T-cell (primary cell): ENCODE measurements at places on chromosomes 4 and X. TPM values are rescaled to one million over a fixed set of nuclear protein-coding genes. Genes with fewer than 3 reads are reported as not detected.

GRCh38 chrX:25531096-25531495 is 515.3 kb upstream of the ARX start:
- no peak for DNase-seq

TAF7L gene
- total RNA-seq: not detected

DNA sequence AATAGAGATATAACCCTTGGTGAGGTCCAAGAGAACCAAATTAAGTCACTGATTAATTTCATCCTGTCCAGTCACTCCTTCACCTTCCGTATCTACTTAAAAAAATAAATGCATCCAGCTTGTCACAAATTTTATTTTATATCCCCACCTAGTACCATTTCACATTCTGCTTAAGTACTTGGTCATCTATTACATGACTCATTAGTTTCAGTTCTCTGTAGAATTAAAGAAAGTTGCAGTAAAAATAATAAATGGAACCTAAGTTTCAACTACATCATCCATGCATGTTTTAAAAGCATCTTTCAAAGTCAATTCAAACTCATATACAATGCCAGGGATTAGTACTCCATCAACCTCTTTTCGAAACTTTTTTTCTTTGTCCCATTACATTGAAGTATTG is 130.2 kb downstream of the SH2D1A start:
- no peak for DNase-seq

CCSER1 gene
- total RNA-seq: 1.1 TPM

SLC4A4 gene
- total RNA-seq: 3.2 TPM

DNA sequence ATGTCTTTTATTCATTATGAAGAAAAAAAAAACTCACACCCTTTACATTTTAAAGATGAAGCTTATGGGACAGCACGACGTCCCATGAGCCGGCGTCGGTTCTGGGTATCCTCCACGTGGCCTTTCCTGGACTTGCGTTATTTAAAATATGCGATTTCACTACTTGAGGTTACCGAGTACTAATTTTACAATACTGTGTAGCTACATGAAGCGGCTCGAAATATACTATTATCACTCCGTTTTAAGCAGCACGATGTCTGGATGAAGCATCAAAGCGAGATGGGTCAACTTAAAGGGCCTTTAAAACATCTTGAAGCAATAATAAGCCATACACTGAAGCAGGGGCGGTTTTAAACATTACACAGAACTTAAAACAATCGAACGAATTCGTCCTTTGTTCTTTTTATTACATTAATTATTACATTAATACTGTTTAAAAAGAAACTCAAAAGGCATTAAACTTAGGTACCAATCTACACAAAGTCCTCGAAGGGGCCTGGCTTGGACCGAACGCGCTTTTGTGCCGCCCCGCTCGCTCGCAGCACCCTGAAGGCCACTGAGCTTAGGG is 1.4 kb upstream of the KLF3 start:
- no peak for DNase-seq

TKTL1 gene
- total RNA-seq: 0.60 TPM

HEPH gene
- 0.44 TPM for total RNA-seq

GRCh38 chrX:40260146-40260747 is 162.5 kb upstream of the BCOR start:
- DNase-seq: no peak

DNA sequence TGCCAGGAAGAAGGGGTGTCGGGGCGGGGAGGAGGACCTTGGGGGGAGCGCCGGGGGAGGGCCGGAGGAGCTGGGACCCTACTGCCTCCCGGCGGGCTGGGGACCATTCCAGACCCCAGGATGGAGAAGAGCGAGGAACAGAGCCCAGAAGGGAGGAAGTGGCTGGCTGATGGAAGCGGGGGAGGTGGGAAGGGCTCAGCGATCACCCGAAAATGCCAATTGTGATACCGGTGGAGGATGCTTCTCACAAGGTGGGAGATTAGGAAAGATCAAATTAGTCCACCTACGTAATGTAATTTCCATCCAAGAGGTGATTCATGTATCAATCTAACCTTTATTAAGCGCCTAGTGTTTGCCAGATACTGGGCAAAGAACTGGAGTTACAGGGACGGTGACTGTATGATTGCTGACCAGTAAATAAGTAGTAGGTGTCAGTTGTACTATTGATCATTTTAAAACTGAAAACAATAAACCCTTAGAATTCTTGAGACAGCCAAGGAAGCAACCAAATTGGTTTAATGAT is 452 bp upstream of the RAI2 start:
- DNase-seq: no peak

FAM149A gene
- total RNA-seq: 0.57 TPM
